ENCODE measurements at places on chromosomes 4 and X.

DNA sequence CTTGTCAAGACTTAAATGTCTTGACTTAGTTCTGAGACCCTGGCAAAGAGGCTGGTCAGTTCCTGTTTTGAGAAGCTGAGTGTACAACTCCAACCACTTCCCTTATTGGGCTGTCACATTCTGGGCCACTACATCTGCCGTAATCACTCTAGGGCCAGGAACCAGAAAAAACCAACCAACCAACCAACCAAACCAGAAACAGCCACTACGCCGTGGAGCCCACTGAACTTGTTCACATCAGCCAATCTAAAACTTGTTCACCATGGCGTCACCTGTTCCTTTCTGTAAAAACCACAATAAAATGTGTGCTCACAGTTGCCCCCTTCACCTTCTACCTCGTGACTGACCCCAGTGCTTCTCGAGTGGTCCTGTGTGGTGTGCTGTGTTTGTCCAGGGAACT lies 107.3 kb downstream of the JADE1 start:
- no peak for DNase-seq

DNA sequence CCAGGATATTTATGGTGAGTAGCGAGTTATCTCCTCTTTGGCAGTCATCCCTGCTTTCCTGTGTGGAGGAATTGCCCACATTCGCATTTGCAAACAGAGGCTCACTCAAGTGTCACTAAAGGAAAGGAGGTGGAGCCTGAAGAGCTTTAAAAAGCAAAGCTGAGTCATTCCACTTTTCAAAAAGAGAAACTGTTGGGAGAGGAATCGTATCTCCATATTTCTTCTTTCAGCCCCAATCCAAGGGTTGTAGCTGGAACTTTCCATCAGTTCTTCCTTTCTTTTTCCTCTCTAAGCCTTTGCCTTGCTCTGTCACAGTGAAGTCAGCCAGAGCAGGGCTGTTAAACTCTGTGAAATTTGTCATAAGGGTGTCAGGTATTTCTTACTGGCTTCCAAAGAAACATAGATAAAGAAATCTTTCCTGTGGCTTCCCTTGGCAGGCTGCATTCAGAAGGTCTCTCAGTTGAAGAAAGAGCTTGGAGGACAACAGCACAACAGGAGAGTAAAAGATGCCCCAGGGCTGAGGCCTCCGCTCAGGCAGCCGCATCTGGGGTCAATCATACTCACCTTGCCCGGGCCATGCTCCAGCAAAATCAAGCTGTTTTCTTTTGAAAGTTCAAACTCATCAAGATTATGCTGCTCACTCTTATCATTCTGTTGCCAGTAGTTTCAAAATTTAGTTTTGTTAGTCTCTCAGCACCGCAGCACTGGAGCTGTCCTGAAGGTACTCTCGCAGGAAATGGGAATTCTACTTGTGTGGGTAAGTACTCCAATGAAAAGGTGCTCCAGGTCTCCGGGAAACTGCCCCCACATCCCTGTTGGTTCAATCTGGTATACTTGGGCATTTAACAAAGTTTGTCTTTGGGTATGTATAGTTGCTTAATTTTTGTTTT lies at the start of gene EGF:
EGF (plus strand) TSS at position 178 of the 890 bp plus-strand sequence; CDS start at position 631, 453 bp downstream.
- no peak for DNase-seq

DNA sequence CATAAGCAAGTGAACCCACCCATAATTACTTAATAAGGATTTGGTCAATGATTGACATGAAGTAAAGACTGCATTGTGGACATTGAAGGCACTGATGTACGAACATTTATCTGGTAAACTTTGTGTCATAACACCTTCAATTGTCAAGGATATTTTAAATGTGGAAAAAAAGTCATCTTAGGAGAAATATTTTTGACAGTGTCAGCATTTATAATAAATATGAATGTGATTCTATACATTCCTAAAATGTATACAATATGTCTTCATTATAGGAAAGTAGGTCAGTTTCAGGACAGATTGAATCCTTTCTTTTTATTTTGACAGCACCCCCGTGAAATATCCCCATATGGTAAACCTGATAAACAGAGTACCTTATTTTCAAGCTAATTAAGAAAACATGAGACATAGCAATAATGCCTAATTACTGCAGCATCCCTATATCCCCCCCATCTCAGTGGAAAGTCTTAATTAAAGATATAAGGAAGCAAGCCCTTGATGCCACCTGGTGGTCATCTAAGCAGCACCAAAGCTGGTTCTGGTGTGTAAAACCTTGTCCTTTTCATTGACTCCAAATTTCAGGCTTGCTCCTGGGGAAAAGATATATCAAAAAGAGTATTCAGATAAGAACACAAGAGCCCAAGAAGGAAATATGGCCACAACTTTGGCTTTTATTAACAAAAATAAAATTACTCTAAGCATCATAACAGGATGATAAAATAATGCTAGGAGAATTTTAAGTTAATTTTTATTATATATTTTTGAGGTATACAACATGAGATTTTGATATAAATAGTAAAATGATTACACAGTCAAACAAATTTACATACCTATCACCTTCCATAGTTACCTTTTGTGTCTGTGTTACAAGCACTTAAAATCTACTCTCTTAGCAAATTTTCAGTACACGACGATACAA lies 379.7 kb downstream of the TLL1 start:
- DNase-seq, result no peak

DNA sequence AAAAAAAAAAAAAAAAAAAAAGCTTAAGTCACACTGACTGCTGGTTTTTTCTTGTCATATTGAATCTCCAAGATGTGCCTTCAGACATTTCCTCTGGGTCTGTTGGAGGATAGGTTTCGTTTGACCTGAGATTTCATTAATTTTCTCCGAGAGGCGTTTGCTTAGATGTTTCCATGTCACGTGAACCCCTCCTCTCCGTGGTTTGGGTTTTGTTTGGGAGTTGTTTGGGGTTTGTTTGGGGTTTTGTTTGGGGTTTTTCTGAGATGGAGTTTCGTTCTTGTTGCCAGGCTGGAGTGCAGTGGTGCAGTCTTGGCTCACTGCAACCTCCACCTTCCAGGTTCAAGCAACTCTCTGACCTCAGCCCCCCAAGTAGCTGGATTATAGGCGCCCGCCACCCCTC lies 40.8 kb upstream of the DHRSX start:
- DNase-seq, result no peak
